ENCODE measurements at places on chromosomes 4 and X.

GRCh38 chrX:72247206-72247942 lies 8.5 kb upstream of the ERCC6L start:
- no peak for DNase-seq

GRCh38 chr4:154183264-154183663 lies 308.3 kb downstream of the DCHS2 start:
- DNase-seq = no peak

DNA sequence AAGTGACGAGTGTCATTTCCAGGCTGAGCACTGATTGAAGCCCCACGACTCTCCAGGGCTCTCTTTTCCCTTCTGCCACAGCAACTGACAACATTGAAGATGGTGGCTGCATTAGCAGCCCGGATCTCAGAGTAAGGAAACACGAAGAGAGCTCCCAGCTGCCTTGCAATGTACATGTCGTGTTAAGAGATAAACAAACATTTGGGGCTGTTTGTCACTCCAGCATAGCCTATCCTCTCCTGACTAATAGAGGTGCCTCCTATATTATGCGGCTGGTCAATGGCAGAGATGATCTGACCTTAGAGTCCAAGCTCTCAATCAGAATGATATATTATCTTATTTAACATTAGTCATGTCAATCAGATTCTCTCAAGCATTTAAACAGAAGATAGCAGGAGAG lies 38.6 kb downstream of the ATXN3L start:
- DNase-seq = no peak

DNA sequence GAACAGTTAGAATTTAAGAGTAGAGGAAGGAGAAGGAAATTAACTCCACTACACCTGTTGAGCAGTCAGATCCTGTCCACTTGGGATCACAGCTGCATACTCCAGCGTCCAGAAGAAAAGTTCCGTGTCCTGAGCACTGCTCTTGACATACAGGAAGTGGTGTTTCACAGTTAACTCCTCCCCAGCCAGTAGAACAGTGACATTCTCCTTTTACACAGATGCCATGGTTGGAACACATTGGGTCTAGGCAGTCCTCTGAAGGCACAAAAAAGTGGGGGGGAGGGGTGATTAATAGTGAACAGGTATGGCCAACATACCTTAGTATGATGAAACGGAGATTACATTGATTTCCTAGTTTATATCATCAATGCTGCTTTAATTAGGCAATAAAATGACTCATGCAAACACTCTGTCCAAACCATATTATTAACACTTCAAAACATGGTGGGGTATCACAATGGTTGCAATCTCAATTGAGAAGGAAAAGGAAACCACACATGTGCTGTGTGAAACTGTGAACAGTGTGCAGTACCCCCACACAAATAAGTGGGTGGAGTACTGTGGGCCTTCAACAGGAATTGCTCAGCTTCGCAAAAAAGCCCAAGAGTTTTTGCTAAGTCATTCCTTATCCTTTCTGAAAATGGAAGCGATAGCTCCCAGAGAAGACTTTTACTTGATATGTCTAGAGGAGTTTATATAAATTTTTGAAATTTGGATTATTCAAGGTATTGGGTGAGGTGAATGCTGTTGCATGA lies 295.6 kb downstream of the SH2D1A start:
- DNase-seq = no peak

GRCh38 chrX:672931-673330 lies 42.3 kb downstream of the SHOX start:
- DNase-seq = no peak

- peak; percentile 64 for DNase-seq
Observed at GRCh38 chr4:86961605-86962295, 26.9 kb downstream of the AFF1 start.
